ENCODE measurements at places on chromosomes 11 and 22.

GRCh38 chr11:121328967-121329679, 36.6 kb downstream of the SC5D start:
- DNase-seq: no peak

- DNase-seq: no peak
Observed at GRCh38 chr22:44392446-44392921, 79.7 kb upstream of the SHISAL1 start.

DNA sequence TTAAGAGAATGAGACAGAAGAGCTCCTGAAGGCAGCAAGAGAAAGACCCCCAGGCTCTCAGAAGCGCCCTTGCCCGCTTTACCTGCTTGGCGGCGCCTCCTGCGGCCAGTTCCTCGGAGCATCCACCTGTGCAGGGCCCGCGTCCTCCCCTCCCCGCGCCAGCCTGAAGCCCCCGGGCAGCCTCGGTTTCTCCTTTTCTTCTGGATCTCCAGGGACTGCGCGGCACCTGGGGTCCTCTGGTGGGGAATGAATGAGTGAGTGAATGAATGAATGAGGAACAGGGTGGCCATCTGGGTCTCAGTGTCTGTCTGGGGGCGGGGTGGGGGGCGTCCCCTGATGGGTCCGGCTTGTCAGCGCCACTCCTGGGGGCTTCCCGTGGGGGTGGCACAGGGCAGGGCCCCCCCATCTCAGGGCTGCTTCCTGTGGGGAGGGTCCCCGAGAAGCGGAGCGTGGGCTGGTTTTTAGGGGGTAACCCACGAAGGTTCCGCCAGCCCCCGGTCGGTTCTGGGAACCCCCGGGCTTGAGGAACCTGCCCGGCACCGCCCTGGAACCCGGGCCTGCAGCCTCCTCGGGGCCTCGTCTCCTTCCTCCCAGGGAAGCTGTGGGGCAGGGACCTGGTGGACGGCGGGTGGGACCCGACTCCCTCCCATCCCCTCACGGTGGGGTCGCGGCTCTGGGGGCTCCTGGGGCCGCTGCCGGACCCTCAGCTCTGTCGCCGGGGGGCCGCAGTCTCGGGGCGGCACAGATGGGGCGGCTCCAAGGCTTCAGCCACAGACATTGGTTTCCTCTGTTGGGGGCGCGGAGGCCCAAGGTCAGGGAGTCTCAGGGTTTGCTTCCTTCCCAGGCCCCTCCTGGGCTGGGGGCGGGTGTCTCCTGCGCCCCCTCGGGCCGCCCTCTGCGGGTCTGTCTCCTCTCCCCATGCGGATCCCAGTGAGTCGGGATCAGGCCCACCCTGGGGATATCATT, 8.3 kb upstream of the KRTAP5-7 start:
- DNase-seq: no peak

DNA sequence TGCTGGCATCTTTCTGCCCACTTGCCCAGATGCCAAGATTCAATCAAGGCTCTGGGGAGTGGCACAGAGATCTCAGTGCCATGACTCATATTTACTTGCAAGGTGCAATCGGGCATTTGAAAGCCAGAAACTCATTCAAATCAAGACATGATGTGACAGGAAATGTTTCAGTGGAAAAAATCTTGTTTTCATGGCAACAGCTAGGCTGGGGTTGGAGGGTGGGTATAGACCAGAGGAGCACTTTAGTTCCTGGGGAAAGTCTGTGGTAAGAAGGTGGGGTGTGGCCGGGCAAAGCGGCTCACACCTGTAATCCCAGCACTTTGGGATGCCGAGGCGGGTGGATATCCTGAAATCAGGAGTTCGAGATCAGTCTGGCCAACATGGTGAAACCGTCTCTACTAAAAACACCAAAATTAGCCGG, 1.2 kb downstream of the MAJIN start:
- no peak for DNase-seq

- DNase-seq: peak; percentile 15
Observed at GRCh38 chr11:75240311-75241035, at the start of gene TPBGL. TSS of gene TPBGL (plus strand) at chr11:75240774. CDS start at chr11:75241050, 276 bp downstream.

GRCh38 chr11:64688534-64688982, 34.4 kb downstream of the NRXN2 start:
- peak; percentile 82 for DNase-seq

DNA sequence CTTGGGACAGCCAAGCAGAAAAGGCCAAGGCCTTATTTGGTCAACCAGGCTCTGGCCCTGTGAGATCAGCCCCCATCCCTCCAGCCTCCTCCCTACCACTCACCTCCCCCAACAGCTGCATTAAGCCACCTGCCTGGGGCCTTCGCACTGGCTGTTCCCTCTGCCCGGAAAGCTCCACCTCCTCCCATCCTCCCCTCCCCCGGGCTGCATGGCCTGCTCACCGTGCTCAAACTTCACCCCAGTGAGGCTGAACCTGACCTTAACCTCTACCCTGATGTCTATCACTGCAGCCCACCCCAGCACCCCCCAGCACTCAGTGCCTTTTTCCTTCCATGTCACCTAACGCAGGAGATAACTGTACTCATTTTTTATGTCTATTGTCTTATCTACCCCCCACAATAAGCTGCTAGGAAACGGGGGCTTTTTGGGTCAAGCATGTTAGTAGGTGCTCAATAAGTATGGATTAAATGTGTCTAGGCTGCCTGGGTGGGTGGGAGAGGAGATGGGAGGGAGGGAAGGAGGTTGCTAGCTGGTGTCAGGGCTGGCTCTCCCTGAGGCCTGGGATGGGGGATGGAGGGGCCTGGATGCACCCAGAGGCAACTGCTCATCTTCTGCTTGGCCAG, 912 bp downstream of the PTPRCAP start:
- DNase-seq: no peak

DNA sequence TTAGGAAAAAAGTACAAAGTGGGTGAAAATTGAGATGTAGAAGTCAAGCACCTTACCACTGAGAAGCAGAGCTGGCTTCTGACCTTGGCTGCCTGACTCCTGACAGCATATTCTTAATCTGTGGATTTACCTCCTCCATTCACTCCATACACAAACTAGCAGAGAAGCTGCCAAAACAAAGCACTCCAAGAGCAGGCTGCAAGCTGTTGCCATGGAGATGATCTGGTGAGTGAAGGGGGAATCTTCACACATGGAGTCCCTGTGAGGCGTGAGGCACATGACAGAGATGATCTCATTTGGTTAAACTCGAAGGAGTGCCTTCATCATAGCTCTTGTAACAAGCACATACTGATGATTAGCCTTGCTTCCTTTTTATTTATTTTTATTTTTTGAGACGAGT, 16.1 kb downstream of the COMMD9 start:
- no peak for DNase-seq

DNA sequence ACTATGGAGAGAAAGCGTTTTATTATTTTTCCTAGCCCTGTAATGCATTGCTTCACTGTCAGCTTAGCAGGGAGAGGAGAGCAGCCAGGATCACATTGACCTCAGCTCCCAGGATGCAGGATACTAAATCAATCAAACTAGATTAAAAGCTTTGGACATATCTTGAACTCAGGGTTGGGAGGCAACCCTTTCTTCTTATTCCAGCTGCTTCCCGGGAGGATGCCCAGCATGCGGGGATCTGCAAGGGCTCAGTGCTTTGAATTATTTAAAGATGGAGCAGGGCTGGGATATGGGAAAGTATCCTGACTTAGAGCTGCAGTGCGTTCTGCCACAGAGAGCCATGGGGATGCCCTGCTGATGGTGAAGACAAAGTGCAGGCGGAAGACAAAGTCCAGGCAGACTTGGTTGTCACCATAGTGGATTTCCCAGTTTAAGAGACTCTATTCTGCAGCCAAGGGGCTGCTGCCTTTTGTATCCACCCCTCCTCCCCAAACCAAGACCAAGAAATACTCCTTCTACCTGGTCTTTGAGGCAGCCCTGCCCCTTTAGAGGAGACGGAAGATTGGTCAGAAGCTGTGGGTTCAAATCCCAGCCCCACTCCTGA, 1035.0 kb downstream of the TBC1D22A start:
- no peak for DNase-seq

- no peak for DNase-seq
Observed at GRCh38 chr11:110019675-110020074, 73.5 kb upstream of the ZC3H12C start.

GRCh38 chr22:20931126-20931654, 14.0 kb downstream of the CRKL start:
- DNase-seq: no peak

DNA sequence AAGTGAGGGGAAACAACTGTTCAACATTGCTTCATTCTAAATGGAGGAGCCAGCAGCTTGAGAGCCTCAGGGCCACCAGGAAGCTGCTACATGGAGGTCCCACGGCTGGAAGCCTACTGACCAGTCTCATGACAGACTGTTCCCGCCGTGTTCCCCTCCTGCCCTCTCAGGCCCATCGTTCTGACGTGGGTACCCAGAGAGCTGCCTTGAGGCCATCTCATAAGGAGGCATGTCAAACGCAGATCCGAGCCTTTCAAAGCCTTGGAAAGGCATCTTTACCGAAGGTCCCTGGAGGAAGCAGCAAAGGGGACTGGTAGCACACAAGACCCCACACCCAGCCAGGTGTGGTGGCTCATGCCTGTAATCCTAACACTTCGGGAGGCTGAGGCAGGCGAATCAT, 8.3 kb upstream of the ARHGEF17 start:
- no peak for DNase-seq

DNA sequence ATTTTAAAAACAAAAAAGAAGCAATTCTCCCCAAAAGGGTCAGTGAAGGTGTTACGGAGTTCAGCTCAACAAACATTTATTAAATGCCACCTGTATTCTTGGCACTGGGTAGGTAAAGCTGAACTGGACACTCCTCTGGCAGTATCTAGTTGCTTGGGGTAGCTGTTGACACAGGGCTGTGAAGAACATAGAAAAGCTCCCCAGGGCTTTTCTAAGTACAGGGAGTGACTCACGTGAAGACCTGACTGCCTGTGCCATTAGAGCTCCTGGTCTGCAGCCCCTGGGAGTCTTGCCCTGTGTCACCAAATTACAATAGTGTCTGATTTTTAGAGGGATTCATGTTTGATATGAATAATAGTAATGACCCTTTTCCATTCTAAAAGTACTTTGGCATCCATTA, 43.6 kb downstream of the COA4 start:
- DNase-seq: no peak

- DNase-seq: no peak
Observed at GRCh38 chr22:43851058-43851978, 11.0 kb downstream of the SULT4A1 start.

DNA sequence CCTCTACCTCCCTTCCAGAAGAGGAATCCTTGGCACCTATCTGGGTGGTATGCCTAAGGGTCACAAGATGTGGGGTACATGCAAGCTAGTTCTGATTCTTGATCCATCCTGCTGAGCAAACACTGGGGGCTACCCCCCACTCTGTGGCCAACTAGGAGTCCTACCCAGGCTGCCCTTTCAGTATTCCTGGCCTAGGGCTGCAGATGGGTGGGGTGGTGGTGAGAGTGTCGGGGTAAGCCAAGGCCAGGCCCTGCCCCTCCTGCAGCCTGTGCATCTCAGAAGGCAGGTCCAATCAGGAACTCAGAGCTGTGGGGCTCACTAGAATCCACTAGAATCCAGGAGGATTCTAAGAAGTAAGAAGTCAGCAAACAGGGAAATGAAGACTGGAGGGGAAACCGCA, 10.9 kb downstream of the SSH3 start:
- DNase-seq: no peak

GRCh38 chr11:24142062-24142461, 354.8 kb upstream of the LUZP2 start:
- no peak for DNase-seq

DNA sequence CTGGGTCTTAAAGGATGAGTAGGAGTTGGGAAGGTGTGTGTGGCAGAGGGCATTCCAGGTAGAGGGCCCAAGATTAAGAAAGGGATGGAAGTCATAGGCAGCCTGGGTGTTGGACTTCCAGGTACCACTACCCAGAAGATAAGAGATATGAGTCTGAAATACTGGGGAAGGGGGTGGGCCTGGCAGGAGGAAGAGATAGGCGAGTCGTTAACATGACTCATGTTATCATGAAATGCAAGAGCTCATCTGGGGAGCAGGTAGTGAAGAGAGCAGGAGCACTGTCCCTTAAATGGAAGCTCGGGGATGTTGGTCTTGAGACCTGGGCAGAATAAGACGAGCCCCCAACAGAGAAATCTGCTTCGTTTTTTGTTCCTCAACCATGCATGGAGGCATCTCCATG, 10.2 kb downstream of the ZC3H7B start:
- no peak for DNase-seq

DNA sequence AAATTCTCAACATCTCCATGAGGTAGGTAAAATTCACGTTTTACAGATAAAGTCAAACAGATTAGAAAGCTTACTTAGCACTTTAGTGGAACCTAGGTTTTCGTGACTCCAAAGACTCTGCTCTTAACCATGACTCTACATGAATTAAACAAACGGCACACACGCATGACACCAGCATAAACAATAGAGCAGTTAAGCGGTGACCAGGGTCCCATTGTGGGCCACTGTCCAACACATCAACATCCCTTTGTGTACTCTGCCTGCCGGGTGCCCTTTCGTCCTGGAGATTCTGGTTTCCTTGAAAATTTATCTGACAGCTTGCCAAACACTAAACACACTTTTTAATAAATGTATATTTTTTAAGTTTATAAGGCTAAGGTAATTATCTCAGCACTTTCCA, 941.7 kb downstream of the OPCML start:
- no peak for DNase-seq

- DNase-seq: peak; percentile 37
Observed at GRCh38 chr11:63839508-63840355, 822 bp downstream of the MARK2 start.

DNA sequence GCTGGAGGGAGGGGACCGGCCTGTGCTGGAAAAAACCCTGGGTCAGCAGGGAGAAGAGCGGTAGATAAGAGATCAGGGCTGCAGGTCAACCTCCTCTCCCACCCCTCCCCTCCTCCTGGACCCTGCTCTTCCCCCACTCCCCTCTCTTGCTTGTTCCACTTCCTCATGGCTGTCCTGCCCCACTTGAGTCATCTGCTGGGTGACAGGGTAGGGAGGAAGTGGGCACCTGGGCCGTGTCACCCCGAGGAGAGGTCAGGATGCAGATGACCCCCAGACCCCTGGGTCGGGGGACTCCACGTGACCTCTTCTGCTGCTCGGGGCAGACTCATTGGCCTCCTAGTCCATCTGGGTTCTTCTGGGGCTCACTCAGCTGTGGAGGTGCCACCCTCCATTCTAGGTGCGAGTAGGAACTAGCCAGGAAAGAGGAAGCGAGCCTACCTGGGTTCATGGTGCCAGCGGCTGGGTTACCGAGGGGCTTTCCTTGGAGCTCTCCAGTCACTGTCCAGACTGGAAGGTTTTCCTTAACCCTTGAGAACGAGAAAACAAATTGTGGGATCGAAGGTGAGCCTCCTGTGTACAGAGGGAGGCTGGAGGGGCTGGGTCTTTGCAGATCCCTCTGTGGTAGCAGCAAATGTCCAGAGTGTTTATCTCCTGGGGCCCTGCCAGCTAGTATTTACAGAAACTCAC, 6.5 kb downstream of the APOL2 start:
- no peak for DNase-seq

- DNase-seq: no peak
Observed at GRCh38 chr11:41872426-41872825, 413.0 kb upstream of the LRRC4C start.

- no peak for DNase-seq
Observed at GRCh38 chr22:29443452-29443851, 5.1 kb downstream of the RFPL1 start.

DNA sequence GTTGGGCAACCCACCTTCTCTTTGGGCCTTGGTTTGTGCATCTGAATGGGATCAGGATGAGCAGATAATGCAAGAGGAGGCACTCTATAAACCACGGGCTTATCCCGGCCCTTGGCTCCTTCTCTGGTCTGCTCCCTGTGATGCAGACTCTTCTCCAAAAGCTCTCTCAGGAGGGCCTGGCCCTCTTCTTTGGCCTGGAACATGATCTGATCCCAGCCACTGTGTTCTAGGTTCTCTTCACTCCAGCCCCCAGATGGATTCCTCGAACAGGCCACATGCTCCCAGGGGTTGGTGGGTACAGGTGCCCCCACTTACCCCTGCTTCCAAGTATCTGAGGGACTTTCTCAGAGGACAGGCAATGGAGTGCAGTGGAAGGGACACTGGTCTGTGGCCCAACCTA, 8.7 kb upstream of the UCP3 start:
- DNase-seq: no peak
